ENCODE measurements at places on chromosomes 2 and 18.

DNA sequence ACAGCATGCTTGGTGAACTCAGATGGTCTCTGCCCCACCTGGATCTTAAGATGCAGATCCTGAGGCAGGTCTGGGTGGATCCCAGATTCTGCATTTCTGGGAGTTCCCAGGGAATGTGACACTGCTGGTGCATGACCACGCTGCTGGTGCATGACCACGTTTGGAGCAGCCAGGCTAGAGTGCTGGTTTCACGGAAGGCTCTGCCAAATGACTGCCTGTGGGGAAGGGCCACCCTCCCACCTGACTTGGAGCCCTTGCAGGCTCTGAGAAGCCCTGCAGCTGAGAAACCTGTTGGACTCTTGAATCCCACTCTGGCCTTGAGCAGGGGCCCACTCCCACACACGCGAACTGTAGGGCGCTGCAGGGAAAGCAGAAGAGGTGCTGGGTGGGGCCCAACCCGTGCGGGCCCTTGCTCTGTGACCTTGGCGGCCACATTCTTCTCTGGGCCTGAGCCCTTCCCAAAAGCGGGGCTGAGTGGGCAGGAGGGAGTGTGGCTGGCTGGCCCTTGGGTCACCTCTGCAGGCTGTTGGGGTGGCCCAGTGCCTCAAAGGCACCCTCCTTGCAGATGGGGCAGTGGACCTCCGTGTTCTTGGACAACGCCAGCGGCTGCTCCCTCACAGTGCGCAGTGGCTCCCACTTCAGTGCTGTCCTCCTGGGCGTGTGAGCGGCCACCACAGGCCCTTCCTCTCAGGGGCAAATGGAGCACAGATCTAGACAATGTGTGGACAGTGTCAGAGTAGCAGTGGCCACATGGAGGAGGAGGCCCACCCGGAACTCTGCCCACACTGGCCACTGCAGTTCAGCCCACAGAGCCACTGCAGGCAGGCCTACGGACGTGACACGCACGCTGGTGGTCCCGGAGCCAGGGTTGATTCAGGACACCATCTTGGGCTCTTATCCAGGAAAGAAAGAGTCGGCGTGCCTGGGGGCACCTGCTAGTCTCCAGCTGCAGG is 7.9 kb downstream of the ERFE start:
- no peak for DNase-seq

DNA sequence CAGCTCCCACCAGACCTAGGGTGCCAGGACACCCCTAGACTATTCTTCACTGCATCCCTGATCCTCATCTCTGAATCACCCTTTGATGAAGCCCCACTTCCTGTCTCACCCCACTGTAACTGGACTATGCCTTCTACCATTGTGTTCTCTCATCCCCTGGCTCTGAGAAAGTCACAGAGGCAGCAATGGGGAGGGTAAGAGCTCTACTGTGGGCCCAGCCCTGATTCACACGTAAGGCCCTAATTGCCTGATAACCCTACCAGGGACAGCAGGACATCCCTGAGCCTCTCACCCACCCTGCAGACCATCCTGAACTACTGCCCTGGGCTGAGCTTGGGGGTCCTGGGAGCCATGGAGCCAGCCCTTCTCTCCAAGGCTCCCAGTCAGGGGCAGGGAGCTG is 1.5 kb upstream of the PROM2 start:
- DNase-seq: no peak

DNA sequence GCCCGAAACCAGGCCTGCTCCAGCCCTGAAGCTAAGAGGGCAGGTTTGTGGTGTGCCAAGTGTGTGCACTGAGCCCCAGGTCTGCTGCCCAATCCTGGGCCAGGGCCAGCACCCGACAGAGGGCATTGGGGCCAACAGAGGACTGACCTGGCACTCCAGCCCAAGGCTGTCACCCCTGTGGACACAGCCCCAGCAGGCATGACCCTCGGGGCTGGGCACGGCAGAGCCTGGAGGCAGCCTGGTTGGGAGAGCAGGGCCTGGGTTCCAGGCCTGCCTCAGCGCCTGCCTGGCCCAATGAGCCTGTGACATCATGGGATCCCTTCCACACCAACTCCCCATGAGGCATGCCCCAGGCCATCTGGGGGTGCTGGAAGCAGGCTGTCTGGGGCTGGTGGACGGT is 10.8 kb upstream of the SNED1 start:
- no peak for DNase-seq

GRCh38 chr2:19902216-19902740 is 495 bp upstream of the TTC32 start:
- no peak for DNase-seq

DNA sequence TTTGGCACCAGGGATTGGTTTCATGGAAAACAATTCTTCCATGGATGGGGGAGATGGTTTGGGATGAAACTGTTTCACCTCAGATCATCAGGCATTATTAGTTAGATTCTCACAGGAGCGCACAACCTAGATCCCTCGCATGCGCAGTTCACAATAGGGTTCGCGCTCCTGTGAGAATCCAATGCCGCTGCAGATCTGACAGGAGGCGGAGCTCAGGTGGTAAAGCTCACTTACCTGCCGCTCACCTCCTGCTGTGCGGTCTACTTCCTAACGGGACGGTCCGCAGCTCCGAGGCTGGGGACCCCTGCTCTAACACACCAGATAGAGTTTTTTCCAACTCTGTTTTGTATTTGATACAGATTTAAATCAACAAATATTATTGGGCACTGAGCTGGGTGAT is 286.5 kb downstream of the MTX2 start:
- no peak for DNase-seq

DNA sequence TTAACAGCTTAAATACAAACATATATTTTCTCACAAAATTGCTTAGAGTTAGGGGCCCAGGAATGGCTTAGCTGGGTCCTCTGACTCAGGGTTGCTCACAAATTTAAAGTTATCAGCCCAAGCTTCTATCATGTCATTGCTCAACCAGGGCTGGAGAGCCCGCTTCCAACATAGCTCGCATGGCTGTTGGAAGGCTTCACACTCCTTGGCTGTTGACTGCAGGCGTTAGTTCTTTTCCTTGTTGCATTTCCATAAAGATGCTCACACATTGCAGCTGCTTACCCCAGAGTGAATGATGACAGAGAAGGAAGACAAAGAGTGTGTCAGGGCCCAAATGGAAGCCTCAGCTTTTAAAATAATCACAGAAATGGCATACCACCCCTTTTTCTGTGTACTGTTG is 62.9 kb upstream of the TFPI start:
- no peak for DNase-seq

GRCh38 chr2:153872311-153873051 is 759 bp downstream of the GALNT13 start:
- DNase-seq: no peak

DNA sequence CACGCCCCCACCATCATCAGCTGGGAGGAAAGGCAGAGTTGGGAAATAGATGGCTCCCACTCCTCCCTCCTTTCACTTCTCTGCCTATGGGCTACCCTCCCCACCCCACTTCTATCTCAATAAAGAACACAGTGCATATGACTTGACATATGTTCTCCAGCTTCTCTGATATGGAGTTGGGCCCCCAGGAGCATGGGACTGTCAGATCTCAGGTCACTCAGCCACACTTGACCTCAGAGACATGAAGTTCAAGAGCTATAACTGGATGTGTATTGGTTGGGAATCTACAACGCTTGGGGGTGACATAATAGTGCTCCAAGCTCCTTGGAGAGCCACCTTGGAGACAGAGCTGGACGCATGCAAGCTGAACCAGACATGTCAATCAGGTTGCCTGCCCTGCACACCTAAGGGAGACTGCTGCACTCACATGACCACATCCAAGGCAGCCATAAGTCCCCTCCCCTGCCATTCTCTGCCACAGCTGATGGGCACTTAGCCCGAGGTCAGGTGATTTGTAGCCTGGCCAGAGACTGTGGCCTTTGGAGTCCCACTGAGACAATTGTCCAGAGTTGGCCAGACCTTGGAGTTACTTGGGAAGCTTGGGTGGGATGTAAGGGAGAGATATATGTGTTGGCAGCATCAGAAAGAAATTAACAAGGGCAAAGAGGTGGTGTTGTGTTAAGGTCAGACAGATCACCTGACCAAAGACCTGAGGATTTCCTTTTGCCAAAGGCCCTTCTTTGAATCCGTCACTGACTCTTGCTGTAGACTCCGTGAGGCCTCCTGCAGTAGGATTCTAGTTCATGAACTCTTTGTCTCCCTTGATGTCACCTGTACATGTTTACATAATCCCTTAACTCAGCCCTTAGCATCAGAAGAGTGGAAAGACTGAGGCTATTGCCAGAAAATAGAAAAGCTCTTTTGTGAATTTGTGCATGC is 3.7 kb downstream of the INHA start:
- no peak for DNase-seq

GRCh38 chr2:1849450-1849849 is 105.1 kb upstream of the PXDN start:
- DNase-seq: no peak

Data from activated T-helper 1 cell treated with anti-CD3 and anti-CD28 coated beads, Interleukin-12 subunit alpha, Interleukin-12 subunit beta, Interleukin-2, Interleukin-4 antibody, amounts not matched to agents 30 ng/mL and 10 ng/mL and 1 ng/mL, durations not matched to agents 14 hours and 24 hours and 36 hours (primary cell).